ENCODE measurements at places on chromosomes 1 and 21.

DNA sequence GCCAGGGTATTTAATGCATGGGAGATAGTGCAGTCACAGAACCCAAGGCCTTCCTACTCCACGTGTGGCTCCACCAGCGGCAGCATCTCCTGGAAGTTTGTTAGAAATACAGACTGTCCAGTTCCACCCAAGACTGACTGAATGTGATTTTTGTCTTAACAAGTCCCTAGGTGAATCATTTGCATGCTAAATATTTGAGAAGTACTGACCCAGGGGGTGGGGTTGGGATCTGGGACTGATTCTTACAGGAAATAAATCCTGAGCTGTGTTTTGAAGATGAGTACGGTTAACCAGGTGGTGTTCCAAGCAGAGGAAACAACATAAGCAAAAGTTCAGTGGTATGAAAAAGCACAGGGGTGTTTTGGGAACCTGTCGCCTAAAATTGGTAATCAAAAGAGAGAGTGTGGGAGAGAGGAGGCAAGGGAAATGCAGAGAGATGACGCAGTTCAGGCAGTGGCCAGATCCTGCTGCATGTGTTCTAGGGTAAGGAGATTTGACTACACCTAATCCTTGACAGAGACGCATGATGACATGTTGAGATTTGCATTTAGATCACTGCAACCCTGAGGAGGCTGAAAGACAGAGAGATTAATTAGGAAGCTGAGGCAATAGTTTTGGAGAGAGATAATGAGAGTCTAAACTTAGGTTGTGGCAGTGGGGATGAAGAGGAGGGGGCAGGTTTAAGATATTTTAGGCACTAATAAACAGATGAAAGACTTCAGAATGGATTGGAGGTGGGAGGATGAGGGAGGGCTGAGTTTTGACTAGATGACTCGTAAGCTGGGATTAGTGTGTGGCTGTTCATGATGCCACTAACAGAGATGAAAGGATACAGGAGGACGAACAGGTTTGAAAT lies 3.7 kb upstream of the ZNF326 start:
- no peak for DNase-seq

DNA sequence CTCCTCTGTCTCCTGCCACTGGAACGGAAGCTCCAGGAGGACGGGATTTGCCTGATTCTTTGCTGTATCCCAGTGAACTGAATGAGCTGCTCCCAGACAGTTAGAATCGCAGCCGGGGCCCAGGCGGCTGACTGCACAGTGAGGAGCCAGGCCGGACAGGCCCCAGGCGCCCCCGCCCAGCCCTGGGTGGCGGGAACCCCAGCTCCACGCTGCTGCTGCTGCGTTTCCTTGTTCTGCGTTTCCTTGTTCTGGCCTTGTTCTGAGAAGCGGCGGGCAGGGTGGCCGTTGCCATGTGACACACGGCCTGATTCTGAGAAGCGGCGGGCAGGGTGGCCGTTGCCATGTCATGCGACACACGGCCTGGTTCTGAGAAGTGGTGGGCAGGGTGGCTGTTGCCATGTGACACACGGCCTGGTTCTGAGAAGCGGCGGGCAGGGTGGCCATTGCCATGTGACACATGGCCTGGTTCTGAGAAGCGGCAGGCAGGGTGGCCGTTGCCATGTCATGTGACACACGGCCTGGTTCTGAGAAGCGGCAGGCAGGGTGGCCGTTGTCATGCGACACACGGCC lies 56.2 kb downstream of the SLC37A1 start:
- no peak for DNase-seq

- DNase-seq, result no peak
Observed at GRCh38 chr1:66388913-66389312, 145.0 kb upstream of the SGIP1 start.

- peak; percentile 8 for DNase-seq
Observed at GRCh38 chr1:208531003-208531750, 287.0 kb upstream of the PLXNA2 start.

DNA sequence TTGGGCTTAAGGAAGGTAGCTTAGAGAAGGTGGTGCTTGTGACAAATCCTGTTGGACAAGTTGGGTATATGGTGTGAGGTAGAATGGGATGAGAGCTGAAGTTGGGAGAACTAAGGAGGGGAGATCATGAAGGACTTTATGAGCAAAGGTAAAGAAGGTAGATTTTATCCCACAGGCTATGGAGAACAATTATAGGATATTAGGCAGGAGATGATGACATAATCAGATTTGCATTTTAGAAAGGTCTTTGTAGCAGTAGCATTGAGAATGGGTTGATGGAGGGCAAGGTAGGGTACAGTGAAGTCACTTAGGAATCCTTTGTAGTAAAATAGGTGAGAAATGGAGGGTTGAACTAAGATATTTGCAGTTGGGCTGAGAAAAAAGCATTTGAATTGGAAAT lies 14.9 kb upstream of the TCHH start:
- no peak for DNase-seq

DNA sequence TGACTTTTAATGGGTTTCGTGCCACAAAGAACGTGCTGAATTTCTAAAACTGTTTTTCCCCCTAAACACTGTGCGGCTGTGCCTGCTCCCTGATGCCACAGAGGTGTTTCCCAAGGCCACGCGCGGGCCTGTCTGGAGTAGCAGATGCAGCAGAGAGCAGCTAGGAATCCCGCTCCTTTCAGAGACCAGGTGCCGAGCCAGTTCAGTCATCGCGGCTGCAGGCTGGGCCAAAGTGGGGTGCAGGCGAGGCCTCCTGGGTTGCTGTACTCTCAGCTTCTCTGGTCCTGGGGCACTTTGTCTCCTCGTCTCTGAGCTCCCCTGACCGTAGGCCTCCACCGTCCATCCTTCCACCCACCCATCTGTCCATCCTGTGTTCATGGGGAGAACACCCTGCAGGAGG lies 17.4 kb upstream of the DIP2A start:
- DNase-seq, result no peak

- DNase-seq, result no peak
Observed at GRCh38 chr21:46054031-46054430, 43.9 kb upstream of the COL6A2 start.

DNA sequence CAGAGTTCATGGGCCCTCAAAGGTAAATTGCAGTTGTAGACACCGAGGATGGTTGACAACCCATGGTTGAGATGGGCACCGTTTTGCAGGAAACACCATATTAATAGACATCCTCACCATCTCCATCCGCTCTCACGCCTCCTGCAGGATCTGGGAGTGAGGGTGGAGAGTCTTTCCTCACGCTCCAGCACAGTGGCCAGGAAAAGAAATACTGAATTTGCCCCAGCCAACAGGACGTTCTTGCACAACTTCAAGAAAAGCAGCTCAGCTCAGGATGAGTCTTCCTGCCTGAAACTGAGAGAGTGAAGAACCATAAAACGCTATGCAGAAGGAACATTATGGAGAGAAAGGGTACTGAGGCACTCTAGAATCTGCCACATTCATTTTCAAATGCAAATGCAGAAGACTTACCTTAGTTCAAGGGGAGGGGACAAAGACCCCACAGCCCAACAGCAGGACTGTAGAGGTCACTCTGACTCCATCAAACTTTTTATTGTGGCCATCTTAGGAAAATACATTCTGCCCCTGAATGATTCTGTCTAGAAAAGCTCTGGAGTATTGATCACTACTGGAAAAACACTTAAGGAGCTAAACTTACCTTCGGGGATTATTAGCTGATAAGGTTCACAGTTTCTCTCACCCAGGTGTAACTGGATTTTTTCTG lies 9.3 kb downstream of the SLAMF8 start:
- DNase-seq, result peak; percentile 31

DNA sequence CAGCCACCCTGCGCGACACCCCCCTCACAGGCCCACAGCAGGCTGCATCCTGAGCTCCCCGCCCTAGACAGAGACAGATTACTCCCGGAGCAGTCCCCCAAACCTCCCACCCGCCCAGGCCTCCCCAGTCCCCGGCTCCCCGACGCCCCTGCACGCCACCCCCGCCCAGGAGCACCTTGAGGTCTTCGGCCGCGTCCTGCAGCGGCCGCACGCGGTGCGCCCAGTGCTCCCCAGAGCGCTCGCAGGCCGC lies 731 bp downstream of the TRIM11 start:
- peak; percentile 56 for DNase-seq

DNA sequence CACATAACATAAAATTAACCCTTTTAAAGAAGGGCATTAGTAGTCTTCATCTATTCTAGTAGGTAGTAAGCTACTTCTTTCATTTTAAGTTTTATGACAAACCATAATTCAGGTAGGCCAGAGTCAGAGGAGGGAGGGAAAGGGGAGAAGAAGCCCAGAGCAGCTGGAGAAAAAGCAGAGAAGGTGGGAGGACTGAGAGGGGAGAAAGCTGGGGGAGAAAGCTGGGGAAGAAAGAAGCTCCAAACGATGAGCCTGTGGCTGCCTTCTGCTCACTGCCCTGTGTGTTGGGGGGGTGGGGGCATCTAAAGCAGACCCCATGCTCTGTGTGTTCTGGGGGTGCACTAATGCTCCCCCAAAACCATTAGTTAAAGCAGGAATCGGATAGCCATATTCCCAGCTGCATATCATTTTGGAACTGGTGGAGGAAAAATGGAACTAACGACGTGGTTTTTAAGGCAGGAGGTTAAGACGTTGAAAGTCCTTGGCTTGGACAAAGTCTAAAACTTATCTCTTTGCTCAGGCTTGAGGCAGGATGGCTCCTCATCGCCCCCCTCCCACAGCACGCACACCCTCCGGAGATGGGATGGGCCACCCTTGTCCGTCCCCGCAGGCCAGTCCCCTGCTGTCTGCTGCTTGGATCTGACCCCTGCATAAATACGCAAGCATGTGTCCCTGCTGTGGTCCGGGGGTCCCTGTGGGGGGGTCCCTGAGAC lies 184.2 kb downstream of the DYRK1A start:
- no peak for DNase-seq

- peak; percentile 78 for DNase-seq
Observed at GRCh38 chr1:147389532-147390184, 147.2 kb downstream of the CHD1L start.

GRCh38 chr1:228207851-228208821 lies at the start of gene OBSCN:
OBSCN (plus strand) TSS chr1:228208044; CDS start chr1:228211784, 3,740 bp downstream.
- DNase-seq, result no peak

DNA sequence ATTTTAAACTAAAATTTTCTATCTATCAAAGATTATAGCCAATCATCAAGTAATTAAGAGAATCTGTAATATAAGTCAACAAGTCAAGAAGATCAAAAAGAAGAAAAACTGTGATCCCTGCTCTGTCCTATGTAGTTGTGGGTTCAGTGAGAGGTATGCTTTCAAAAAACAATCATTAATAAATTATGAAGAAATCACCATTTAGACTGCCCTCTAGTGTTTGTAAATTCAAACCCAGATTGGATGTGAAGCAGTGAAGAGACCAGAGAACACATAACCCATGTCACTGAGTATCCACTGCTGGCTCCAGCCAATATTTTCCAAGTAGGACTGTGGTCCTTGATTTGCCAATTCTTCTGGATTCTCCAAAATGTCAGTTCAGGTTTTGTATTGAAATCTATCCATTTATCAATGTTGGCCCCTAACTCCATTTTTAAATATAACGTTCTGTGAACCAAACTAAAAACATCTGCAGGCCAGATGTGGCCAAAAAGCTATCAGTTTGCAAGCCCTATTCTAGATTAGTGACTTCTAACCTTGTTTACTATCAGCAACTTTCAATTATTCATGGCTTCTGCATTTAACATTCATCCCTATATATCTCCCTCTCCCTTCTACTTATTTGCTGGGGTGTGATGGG lies 467.5 kb upstream of the CXADR start:
- peak; percentile 44 for DNase-seq

- no peak for DNase-seq
Observed at GRCh38 chr1:89737985-89738510, 82.8 kb upstream of the LRRC8D start.

DNA sequence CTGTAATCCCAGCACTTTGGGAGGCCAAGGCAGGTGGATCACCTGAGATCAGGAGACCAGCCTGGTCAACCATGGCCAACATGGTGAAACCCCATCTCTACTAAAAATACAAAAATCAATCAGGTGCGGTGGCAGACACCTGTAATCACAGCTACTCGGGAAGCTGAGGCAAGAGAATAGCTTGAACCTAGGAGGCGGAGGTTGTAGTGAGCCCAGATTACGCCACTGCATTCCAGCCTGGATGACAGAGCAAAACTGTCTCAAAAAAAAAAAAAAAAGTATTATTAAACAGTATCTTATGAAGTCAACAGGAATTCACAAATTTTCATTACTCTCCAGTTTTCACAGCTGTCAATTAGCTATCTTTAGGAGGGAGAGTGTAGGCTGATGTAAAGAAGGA lies 3.8 kb downstream of the ACBD6 start:
- no peak for DNase-seq

GRCh38 chr1:107162745-107163144 lies 21.9 kb downstream of the NTNG1 start:
- DNase-seq, result no peak

- peak; percentile 15 for DNase-seq
Observed at GRCh38 chr1:29633771-29634170, 397.4 kb downstream of the PTPRU start.

- DNase-seq, result no peak
Observed at GRCh38 chr1:240765732-240766363, 153.9 kb upstream of the GREM2 start.

DNA sequence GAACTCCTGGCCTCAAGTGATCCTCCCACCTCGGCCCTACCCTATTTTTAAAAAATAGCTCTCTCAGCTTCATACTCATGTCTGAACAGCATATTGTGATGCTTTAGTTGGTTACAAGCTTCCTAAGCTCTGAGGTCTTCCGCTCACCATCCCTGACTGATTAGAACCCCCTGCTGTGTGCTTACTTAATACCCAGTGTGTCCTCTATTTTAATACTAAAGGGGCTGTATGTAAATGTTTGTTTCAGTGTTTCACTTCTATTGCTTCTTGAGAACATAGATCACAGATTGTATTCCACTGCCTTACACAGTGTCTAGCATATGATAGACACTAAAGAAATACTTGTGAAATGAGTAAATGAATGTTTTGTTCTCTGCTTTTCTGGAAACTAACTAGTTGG lies 29.8 kb downstream of the ZYG11B start:
- DNase-seq, result no peak

DNA sequence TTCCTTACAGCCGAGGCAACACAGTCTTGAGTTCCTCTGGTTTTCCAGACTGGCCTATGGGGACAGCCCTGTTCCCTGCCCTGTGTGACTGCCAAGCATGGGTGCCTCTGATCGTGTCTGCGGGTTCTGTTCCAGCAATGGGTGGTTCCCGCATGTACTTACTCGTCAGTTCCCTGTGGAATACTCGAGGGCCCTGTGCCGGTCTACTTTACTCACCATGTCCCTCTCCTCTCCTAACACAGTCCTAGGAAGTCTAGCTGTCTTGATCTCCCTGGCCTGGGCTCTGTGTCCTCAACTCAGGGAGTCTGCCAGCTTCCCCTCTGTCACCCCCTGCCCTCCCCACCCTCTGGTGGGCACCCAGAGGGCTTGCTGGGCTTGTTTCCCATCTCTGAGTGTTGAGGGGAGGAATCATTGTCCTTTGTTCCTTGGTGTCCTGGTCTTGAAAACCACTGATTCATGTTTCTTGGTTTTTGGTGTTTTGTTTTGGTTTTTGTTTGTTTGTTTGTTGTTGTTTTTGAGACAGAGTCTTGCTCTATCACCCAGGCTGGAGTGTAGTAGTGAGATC lies 36.0 kb downstream of the TRAPPC10 start:
- no peak for DNase-seq

DNA sequence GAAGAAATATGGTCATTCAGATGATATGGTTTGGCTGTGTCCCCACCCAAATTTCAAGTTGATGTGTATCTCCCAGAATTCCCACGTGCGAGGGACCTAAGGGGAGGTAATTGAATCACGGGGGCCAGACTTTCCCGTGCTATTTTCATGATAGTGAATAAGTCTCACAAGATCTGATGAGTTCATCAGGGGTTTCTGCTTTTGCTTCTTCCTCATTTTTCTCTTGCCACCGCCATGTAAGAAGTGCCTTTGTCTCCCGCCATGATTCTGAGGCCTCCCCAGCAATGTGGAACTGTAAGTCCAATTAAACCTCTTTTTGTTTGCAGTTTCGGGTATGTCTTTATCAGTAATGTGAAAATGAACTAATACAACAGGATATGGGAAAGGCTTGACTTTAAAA lies 1.4 kb upstream of the DPM3 start:
- peak; percentile 20 for DNase-seq
